ENCODE measurements at places on chromosomes 1 and 21.

GRCh38 chr1:190144650-190145049, 333.0 kb downstream of the BRINP3 start:
- no peak for DNase-seq

- no peak for DNase-seq
Measured at GRCh38 chr1:159979257-159979656, 25.2 kb upstream of the SLAMF9 start.

DNA sequence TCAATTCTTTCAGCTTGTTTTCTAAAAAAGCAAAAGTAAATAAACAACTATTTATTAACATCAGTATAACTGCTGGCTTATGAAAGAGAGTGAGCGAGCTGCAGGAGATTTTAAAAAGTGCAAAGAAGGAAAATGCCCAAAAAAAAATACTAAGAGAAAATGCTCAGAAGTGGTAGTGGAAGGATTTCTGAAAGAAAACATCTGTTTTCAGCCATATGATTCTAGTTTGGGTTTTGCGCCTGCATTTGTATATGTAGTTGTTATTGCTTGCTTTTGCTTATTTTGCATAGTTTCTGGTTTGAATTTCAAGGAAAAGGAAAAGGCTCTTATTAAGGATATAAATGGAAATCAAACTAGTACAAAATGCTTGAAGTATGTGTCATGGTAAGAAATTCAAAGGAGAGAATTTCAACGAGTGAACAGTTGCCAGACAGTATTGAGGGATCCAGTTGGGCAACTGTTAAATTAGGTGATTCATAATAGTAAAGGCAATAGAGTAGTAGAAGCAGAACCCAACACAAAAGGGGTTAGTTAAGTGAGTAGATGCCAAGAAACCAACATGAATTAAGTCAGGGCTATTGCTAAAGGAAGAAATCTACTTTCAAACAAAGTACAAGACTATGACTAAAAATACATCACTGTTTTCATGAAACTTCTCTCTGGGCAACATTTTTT, 1.2 kb downstream of the GBP5 start:
- DNase-seq, result no peak

DNA sequence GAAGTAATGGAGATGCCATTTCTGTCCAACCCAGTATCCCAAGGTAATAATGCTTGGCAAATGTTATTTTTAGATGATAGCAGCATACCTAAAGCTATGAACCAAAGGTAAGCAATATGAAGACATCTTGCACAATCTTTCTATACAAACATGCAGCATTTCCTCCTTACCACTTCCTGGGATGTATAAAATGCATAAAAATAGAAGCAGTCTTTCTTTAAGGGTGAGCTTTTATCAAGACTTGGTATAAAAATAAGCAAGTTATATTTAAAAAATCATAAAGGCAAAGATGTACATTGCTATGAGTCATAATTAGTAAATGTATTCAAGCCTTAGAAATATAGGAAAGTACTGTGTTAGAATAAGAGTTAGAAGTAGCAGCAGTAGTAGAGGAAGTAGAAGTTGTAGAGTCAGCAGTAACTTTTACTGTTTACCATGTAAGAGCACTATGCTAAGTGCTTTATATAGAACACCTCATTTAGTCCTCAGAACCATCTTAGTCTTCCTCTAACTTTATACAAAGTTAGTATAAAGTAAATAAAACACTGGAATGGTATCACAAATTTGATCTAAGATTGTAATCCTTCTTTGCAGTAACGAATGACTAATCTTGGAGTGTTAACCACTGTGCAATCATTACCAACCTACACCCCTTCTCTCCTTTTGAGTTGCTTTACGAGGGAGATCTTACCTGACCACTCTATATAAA, 371.3 kb downstream of the VAV3 start:
- no peak for DNase-seq

GRCh38 chr1:47696737-47697441, 259.0 kb downstream of the FOXD2 start:
- no peak for DNase-seq

- DNase-seq, result no peak
Measured at GRCh38 chr1:38476111-38476849, 383.3 kb downstream of the RRAGC start.

- no peak for DNase-seq
Measured at GRCh38 chr1:2594001-2594640, 7.5 kb downstream of the PRXL2B start.

DNA sequence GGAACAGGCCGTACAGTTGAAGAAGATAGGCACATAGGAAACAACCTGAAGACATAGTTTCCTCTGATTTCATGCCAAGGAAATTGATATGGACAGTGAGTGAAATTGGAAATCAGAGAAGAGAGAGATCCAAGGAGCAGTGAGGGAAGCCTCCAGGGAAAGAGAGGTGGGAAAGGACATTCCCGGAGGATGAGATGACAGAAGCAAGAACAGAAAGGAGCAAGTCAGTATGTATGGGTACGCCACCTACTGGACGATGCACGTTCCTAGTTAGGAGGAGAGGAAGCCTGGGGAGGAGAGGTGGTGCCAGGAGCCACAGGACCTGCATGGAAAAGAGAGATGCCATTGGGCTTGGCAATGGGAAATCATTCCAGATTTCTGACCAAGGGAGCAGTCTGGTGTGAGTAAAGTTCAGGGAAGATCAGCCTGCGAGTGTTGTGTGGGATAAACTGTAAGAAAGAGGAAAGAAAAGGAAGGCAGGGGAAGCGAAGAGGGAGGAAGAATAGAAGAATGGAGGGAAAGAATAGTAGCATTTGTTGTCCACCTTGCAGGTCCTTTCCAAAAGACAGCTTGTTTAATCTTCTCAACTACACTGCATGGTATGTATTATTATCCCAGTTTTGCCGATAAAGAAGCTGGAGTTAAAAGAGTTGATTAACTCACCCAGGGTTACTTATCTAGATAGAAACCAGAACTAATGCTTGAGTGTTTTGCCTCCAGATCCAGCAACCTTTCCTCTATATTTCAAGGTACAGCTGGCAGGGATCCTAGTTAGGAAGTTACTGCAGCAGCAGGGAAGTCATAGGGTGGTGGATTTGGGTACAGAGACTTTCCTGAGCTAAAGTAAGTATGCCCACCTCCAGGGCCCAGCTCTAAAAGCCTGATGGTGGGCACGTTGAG, 27.4 kb downstream of the C1orf116 start:
- DNase-seq, result peak; percentile 30

- DNase-seq, result no peak
Measured at GRCh38 chr1:163439471-163439870, 117.7 kb downstream of the NUF2 start.

DNA sequence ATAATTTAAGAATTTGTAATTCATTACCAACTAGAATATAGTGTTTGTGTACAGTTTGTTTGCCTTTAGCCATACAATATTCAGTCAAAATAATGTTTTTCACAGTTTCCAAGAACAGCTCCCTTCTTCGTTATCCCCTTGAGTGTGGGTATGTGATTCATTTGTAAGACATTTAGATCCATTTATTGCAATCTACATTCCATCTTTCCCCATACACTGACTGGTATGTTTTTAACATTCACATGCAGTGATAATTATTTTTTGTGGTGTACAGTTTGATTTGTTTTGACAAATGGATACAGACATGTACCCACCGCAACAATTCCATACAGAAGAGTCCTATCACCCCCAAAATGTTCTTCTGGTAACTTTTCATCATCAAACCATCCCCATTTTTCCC, 589.1 kb upstream of the ADAMTS5 start:
- DNase-seq, result no peak

DNA sequence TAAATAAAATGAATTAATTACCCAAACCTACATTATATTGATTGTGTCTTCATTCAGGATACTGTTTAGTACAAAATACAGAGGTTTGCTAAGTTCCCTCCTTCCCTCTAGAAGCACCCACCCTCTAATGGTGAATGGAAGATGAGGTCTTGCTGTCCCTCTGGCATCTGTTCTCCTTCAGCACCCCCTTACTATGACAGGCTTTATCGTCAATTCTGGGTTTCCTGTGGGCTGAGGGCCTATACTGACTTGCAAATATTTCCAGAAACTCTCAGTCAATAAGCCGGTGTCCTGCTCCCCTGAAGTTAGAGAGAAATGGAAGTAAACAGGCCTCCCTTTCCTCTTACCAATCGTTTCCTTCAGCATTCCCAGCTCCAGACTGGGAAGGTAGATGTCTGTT, 13.2 kb downstream of the LAX1 start:
- DNase-seq, result no peak

DNA sequence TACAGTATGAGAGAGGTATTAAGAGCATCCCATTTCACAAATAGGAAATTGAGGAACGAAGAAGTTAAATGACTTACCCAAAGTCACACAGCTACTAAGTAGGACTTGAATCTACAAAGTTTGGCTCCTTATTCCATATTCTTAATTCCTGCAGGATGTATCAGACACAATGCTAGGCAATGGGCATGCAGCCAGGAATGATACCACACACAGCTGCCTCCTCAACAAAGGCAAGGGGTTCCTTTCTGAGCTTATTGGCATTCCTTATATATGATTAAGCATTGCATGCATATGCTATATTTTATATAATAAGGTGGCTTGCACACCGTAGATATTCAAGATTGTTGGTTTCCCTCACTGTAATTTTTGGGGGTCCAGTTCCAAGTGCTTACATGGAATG, 34.2 kb upstream of the JUN start:
- DNase-seq, result no peak

DNA sequence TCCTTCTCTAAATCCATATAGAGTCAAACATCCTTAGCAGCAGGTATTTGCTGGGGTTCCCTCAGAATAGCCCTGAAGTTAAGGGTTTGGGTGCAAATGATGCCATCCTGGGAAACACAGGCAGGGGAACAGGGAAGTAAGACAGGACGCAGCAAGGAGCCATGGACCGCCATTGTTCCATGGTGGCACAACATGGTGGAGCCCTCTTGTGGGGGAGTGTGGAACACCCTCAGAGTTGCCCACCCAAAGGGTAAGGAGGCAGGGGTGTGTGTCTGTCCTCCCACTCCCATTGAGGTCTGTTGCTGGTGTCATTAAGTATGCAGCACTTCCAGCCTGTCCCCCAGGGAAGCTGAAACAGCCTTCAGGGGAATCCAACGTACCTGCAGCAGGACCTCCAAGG, 20.4 kb upstream of the RCAN1 start:
- DNase-seq, result no peak

- DNase-seq, result no peak
Measured at GRCh38 chr1:1169429-1170214, 4.1 kb upstream of the TTLL10 start.

DNA sequence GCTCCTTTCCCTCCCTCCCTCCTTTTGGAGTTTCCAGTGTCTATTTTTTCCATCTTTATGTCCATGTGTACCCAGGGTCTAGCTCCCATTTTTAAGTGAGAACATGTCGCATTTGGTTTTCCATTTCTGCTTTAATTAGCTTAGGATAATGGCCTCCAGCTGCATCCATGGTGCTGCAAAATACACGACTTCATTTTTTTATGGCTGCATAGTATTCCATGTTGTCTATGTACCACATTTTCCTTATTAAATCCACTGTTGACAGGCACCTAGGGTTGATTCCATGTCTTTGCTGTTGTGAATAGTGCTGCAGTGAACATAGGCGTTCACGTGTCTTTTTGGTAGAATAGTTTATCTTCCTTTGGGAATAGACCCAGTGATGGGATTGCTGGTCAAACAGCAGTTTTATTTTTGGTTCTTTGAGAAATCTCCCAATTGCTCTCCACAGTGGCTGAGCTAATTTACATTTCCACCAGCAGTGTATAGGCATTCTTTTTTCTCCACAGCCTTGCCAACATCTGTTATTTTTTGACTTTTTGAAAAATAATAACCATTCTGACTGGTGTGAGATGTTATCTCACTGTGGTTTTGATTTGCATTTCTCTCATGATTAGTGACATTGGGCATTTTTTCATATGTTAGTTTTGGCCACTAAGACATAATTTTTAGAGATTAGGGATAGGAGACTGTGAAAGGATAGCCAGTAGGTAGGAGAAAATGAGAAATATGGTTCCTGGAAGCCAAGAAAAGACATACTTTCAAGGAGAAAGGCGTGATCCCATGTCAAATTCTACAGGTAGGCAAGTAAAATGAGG, 50.4 kb downstream of the ADAMTS1 start:
- DNase-seq, result no peak

- no peak for DNase-seq
Measured at GRCh38 chr1:230376296-230376695, 49.8 kb downstream of the PGBD5 start.
